ENCODE measurements at places on chromosomes 1 and 21.

- no peak for DNase-seq
Measured at GRCh38 chr1:228267962-228268880, 60.4 kb downstream of the OBSCN start.

GRCh38 chr1:245365095-245366020 is 210.6 kb downstream of the KIF26B start:
- DNase-seq, result no peak

GRCh38 chr1:12181568-12181967 is 14.8 kb downstream of the TNFRSF1B start:
- no peak for DNase-seq

GRCh38 chr21:41825881-41826280 is 53.3 kb downstream of the PRDM15 start:
- DNase-seq, result no peak

DNA sequence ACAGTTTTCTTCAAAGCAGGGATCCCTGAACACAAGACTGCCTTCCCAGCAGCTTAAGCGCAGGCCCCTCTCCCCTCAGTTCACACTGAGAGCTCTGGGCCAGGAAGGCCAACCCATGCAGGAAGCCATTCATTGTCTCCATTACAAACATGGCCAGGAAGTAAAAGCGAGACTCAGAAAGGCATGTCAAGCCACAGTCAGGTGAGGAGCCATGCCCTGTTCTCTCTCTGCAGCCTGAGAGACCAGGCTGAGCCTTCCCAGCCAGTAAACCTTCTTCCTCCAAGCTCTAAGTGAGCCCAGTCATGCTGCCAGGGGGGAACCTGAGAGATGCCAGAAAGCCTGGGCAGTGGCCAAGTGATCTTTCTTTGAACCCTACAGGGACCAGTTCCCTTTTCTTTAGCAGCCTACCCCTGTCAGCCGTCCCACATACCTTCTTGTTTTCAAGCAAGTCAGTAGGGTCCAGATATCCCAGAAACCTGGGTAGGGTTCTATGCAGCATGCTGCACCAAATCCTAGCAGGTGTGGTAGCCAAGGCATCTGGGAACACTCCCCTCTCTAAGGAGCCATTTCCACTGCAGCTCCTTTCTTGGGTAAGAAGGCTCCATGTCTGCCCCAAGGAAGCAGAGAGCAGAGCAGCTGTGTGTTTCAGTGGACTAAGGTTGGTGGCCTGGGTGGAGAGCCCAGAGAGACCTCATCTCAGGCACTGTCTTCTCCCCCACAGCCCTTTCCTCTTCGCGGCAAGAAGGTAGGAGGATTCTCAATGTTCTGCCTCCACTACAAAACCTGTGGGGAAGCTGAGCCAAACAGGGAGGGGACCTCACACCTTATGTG is 977 bp downstream of the TRAF3IP3 start:
- DNase-seq, result no peak

GRCh38 chr1:225565847-225566246 is 87.1 kb downstream of the ENAH start:
- no peak for DNase-seq

- no peak for DNase-seq
Measured at GRCh38 chr1:162822391-162823200, 32.1 kb downstream of the HSD17B7 start.

DNA sequence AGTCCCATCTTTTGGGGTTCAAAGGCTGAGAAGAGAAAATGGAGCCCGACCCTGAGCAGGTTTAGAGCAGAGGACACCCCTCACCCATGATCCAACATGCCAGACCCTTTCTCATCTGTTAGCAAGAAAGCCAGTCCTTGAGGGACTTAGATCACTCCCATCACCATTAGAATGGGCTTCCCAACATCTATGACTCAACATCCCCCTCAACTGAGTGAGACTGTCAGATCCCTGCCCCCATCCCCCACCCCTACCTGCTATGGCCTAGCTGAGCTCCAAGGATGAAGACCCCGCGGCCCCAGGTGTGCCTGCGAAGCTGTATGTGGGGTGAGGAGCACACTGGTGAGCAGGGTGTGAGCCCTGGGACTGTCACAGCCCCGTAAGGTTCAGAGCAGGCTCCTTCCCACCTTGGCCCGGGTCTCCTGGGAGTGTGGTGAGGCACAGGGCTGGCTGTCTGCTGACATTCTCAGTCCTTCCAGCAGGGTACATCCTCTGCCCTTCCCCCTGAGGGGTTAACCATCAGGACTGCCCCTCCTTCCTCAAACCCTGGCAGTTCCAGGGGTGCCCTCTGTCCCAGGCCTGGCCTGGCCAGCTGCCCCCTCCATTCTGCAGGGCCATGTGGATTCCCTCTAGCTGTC is 21.4 kb upstream of the BLACAT1 start:
- DNase-seq, result no peak

GRCh38 chr1:21935891-21936365 is 1.2 kb downstream of the HSPG2 start:
- DNase-seq, result no peak

- no peak for DNase-seq
Measured at GRCh38 chr1:39671793-39672550, at the start of gene NT5C1A. Gene NT5C1A (minus strand): TSS chr1:39672107. CDS start chr1:39672038, 69 bp downstream.

- DNase-seq, result no peak
Measured at GRCh38 chr1:43671193-43671592, 21.2 kb downstream of the KDM4A start.

DNA sequence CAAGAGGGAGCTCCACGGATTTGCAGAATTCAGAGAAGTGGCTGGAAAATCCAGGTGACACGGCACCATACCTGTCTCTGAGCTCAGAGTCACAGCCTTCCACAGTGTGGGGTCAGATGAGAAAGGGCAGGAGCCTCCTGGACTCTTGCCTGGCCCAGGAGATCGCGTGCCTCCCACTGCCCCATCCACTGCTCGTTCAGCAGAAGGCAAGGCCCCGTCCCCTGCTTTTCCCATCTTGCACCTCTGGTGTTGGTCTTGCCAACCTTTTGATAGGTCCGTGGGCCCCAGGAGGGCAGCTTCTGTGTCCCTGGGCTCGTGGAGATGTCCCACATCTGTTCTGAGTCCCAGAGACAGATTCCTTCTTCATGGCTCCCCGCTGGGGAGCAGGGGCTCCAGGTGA is 83.7 kb upstream of the VAMP3 start:
- no peak for DNase-seq

- no peak for DNase-seq
Measured at GRCh38 chr1:113616156-113616555, 143.1 kb downstream of the PHTF1 start.

DNA sequence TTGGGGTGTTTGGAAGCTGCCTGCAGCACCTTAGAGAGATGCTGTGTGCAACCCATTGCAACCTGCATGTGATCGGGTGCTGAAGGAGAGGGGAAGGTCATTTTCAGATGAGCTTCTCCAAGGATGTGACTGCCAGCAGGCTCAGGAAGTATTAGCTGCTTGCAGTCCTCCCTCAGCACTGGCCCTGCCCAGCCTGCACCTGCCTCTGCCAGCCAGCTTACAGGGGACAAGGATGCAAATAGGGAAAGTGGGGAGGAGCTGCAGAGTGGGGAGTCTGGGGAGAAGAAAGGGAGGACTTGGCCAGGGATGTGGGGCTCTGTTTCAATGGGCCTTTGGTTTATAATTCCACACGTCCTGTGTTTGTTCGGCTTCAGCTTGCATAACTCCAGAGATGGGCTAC is 254.5 kb downstream of the RRAGC start:
- no peak for DNase-seq

GRCh38 chr1:206658981-206659273 is 23.6 kb downstream of the DYRK3 start:
- DNase-seq, result no peak

- no peak for DNase-seq
Measured at GRCh38 chr1:172882385-172882784, 168.4 kb downstream of the TNFSF18 start.

GRCh38 chr1:170729225-170730002 is 65.5 kb downstream of the PRRX1 start:
- no peak for DNase-seq

DNA sequence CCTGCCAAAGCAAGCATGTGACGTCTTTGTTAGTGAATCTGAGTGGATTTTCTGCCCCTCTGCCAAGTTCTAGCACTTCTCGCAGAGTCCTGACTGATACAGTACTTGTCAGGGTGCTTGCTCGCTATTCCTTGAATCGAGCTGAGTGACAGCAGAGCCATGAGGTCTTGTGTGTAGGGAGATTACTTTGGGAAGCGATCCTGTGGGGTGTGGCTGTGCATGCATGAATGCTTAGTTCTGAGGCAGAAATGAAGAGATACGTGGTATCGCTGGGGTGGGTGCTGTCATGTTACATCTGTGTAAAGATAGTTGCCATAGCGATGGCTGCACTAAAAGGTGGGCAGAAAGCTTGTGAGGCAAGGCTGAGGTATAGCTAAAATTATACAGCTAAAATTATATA is 19.3 kb upstream of the DNAJC28 start:
- no peak for DNase-seq

DNA sequence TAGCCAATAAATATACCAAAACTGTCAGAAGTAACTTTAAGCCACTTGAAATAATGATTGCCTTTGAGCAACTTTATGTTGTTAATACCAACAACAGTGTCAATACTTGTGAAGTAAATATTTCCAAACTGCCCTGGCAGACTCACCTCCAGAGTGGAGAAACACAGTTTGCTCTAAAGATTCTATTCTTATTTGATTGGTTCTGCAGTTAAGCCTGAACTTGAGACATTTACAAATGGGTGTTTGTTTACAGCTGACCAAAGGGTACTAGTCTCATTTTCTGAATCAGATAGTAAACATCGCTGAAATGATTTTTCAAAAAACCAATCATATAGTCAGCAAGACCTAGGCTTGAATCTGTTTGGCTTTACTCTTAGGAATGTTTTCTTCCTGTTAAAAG is 1.3 kb upstream of the MYOC start:
- DNase-seq, result no peak

DNA sequence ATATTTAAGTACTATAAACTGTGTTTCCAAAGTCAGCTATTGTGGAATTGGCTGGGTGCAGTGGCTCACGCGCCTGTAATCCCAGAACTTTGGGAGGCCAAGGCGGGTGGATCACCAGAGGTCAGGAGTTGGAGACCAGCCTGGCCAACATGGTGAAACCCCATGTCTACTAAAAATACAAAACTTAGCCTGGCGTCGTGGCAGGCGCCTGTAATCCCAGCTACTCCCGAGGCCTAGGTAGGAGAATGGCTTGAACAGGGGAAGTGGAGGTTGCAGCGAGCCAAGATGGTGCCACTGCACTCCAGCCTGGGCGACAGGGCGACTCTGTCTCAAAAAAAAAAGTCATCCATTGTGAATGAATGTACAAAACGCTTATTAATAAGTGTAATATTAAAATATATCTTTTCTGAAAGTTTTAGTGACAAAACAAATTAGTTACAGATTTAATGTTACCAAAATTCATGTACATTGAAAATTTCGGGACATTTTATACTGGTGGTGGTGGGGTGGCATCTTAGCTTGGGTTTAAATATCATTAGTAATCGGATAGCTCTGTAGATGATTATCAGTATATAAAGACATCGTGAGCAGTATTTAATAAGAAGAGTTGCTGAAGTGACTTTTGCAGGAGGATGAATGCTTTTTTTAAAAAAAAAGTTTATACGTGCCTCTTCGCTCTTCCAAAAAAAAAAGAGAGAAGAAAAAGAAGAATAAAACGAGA is 503 bp upstream of the SRSF11 start:
- no peak for DNase-seq

DNA sequence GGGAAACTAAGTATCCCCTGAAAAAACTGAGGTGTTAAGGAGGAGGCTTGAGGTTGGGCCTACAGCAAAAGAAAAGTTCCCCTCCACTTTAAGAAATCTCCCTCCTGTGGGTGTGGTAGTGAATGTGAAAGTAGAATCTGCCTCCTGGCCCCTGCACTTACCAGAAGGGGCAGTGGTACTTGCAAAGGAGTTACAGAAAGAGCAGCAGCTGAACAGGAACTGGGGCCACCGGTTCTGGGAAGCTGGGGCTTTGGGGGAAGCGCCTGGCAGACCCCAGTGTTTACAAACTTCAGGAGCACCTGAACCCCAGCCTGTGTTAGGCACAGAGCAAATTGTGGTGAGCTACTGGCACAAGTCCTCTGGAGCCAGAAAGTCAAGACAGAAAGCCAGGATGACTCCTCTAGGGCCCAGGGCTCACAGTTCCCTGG is 250.2 kb upstream of the FGGY start:
- peak; percentile 46 for DNase-seq

DNA sequence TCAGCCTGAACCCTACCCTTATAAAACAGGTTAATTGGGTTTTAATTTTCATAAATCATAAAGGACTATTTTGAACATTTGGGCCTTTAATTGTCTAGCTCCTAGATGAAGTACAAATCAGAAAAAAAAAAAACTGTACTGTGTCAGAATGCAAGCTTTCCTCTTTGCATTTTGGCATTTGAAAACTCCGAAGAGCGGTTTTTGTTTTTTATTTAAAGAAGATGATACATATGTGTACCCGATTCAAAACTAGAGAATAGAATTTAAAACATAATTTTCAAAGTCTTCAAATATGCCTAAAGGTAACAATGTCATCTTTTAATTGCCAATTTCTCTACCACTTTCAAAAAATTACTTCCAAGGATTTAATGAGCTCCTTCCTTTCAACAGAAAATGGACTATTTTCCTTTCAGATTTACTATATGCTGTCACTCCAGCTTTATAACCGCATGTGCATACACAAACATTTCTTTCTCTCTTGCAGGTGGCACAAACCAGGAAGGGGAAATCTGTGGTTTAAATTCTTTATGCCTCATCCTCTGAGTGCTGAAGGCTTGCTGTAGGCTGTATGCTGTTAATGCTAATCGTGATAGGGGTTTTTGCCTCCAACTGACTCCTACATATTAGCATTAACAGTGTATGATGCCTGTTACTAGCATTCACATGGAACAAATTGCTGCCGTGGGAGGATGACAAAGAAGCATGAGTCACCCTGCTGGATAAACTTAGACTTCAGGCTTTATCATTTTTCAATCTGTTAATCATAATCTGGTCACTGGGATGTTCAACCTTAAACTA is 33.7 kb downstream of the MRPL39 start:
- no peak for DNase-seq

DNA sequence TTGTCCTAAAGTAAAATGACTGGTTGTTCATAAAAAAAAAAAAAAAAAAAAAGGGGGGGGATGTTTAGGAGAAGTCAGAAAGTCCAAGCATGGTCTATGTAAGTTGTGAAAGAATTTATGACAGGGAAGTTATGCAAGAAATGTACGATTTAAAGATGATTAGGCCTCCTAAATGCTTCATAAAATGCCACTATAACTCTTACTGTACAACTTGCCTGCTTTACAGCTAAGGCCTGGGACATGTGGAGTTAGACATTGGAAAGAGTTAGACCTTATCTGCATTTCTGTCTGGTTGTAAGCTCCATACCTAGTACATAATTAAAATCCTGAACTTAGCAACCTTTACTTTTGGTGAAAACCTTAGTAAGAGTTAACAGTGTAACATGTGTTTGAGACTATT is 150.0 kb downstream of the TPR start:
- DNase-seq, result no peak

DNA sequence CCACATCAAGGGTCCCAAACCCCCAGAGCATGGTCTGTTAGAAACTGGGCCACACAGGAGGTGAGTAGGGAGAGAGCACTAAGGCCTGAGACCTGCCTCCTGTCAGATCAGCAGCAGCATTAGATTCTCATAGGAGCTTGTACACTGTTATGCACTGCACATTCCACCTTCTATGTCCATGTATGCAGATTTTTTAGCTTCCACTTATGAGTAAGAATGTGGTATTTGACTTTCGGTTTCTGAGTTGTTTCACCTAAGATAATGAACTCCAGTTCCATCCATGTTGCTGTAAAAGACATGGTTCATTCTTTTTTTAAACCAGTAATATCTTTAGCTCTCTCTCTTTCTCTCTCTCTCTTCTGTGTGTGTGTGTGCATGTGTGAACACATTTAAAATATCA is 663 bp upstream of the GBP6 start:
- DNase-seq, result no peak

GRCh38 chr1:158095737-158096335 is 84.9 kb upstream of the CD1D start:
- peak; percentile 39 for DNase-seq

- no peak for DNase-seq
Measured at GRCh38 chr1:64873576-64873975, 92.8 kb downstream of the JAK1 start.

Data from GM18507 (cell line).